ENCODE measurements at places on chromosomes 4 and X.

- DNase-seq: peak; percentile 4
Observed at GRCh38 chr4:102533904-102534303, 32.7 kb downstream of the NFKB1 start.

GRCh38 chr4:146059151-146059550, 116.4 kb upstream of the LSM6 start:
- no peak for DNase-seq

- DNase-seq: no peak
Observed at GRCh38 chrX:73851014-73852009, 288.3 kb downstream of the CHIC1 start.

DNA sequence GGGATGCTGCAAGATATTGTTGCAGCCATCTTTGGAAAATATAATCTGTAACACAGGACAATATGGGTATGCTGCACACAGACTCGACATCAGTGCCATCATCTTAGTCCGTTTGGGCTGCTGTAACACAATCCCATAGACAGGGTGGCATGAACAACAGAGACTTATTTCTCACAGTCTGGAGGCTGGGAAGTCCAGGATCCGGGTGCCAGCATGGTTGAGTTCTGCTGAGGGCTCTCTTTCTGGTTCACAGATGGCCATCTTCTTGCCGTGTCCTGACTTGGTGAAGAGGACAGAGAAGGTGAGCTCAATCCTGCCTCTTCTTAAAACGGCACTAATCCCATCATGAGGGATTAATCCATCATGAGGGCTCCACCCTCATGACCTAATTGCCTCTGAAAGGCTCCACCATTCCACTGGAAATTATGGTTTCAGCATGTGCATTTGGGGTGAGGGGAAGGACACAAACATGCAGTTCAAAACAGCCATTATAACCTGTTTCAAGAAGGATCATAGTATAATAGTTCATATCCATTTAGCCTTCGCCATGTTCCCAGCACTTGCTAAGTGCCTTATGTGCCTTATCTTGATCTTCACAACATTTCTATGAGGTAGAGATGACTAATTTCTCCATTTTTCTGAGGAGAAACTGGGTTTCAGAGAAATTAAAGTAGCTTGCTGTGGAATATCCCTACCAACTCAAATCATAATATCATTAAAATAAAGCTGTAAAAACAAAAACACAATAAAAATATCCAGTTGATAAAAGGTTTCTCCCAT, 27.9 kb upstream of the SPP1 start:
- no peak for DNase-seq

GRCh38 chr4:109113521-109113920, 188.9 kb downstream of the COL25A1 start:
- DNase-seq: no peak

GRCh38 chr4:152038238-152038637, 277.4 kb upstream of the GATB start:
- DNase-seq: no peak

GRCh38 chr4:110618581-110619462, 4.1 kb downstream of the PITX2 start:
- no peak for DNase-seq

DNA sequence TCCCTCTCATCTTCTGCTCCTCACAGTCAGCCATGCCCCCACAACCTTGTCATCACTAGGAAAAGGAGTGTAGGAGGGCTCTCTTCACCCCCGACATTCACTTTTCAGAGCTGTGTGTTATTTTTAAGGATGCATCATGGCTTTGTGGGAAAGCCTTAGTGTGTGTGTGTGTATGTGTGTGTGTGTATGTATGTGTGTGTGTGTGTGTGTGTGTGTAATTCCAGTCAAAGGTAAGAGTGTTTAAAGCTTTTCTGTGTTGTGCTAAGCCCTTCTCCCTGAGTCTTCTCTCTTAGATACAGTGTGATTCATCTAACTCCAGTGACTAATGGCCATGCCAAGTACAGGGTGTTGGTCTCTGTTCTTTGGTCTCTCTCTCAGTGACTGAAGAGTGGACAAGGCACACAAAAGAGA, 76.6 kb downstream of the CHIC2 start:
- DNase-seq: no peak

DNA sequence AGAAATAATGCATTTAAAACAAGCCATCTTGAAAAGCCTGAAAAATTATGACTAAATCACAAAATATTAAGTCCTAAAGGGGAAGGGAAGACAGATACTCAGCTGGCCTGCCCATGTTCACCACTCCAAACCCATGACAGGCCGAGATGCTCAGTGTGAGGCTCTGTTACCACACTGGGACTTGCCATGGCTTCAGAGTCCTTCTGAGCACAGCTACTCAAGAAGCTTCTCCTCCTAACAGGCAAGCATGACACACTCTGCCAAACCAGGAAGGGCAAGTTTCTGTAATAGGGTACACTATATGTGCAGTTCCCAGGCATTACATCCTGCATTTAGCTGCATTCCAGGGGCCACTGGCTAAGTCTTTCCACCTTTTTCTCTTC, 34.0 kb upstream of the CYBB start:
- no peak for DNase-seq

GRCh38 chrX:133440081-133440796, 24.9 kb upstream of the GPC4 start:
- DNase-seq: no peak

DNA sequence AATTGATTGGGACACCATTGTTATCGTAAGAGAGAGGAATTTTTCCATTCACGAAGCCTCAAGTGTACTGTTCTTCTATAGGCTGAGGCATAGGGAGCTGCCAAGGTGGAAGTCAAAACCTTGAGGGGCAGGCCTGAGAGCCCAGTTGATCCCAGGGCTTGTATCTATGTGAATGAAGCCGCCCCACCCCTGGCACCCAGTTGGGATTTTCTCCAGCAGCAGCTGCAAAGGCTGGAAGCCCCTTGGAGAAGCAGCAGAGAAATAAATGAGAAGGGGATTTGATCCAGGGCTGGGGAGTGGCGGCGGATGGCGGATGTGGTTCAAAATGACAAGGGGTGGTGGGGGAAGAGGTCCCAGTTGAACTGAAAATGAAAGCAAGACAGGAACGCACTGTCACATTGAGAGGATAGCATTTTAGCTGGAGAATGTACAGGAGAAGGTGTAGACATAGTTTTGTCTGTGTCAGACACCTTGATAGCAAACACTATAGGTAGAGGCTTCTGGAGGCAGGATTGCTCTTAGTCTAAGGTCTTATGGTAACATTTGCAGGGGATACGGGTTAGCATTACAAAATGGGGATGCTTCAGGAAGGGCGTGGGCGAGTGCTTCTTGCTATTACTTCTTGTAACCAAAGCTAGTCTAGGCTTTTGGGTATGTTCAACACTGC, 32.6 kb downstream of the DOCK11 start:
- DNase-seq: no peak

GRCh38 chr4:73258436-73258685, 237 bp downstream of the ANKRD17 start:
- no peak for DNase-seq

DNA sequence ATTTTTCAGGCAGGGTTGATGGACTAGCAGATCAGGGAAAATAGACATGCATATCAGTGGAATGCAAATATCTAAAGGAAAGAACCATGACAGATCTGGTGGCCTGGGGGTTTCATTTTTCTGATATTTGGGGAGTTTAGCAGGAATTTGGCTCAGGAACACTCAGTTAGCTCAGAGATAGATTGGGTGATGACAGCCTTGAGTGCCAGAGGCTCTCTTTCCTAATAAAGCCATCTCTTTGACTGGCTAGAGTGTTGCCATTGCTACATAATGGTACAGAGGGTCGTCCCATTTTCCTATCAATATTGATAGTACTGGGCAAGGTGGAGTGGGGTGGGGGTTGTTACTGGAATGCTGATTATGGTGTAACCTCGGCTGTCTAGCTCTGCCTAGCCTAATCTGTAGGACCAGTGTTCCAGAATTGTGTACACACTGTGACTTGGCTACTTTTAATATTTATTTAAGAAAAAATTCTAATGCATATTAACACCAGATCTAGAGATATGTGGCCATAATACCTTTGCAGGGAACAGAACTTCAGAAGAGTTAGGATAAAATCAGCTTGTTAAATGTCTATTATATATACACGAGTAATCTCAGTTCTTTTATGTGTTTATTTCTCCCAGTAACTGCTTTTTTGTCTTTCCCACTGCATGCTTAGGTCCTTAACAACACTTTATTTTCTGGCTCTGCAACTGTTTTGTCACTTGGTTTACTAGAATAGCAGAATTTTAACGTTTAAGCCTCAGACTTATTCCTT, 145.0 kb upstream of the SPOCK3 start:
- DNase-seq: no peak

DNA sequence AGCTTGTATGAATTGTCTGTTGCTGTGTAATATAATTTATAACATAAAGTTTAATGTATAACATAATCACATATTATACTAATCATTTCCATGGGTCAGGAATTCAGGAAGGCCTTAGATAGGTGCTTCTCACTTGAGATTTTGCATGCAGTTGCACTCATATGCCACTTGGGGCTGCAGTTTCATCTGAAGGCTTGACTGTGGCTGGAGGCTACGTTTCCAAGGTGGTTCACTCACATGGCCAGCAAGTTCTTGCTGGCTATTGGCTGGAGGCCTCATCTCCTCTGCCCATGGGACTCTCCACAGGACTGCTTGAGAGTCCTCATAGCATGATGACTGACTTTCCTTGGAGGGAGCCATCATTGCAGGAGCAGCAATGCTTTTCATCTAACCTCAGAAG, 53.4 kb upstream of the STX18 start:
- DNase-seq: no peak

DNA sequence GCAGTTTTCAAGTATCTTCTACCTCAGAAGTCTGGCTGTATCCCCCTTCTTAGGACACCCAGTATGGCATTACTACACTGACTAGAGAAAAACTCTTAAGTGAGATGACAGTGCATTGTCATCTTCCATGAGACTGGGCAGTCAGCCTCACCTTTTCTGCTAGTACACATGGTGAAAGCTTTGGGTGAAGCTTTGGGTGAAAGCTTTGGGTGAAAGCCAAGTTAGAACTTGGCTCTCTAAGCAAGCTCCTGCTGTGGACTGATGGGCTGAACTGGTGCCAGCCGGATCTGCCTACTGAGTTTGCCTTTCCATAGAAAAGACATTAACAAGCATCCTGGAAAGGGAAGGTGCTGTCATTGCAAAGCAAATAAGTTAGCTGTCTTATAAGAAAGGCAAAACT, 8.8 kb downstream of the EPHA5 start:
- DNase-seq: no peak

DNA sequence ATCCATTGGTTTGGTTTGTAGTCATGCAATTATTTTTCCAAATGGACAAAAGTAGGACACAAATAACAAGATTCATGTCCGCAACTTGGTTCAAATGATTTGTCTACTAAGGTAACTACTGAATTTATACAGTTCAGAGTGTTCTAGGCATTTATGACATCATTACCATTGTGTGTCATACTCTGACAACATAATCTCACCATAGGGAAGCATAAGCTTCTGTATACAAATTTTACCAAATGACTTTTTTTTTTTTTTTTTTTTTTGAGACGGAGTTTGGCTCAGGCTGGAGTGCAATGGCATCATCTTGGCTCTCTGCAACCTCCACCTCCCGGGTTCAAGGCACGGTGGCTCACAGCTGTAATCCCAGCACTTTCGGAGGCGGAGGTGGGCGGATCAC, at the start of gene CXorf66:
TSS of gene CXorf66 (minus strand) at position 101 of the 400 bp plus-strand sequence. CDS start at position 76, 25 bp downstream.
- DNase-seq: no peak

- no peak for DNase-seq
Observed at GRCh38 chrX:54452920-54453319, 12.7 kb downstream of the TSR2 start.

- DNase-seq: no peak
Observed at GRCh38 chr4:81990211-81990610, 383.6 kb downstream of the HNRNPD start.

DNA sequence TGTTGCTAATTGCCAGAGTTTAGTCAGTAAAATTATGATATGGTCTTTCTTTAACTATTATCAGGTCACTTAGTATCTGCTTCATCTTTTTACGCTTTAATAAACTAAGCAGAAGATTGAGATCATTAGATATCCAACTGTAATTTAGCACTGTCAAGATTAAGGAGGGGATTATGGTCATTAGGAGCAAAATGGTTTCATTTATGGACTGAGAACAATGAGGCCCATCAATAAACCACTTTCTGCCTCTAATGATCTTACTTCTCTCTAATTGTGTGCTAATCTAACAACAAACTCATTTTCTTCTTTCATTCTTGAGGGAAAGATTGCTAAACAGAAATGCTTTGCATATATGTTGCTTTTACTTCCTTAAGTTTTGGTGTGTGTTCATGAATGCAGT, 340.4 kb downstream of the RPA4 start:
- DNase-seq: no peak

- DNase-seq: no peak
Observed at GRCh38 chrX:151397741-151398070, 700 bp downstream of the VMA21 start.

- no peak for DNase-seq
Observed at GRCh38 chr4:4496592-4497372, 45.1 kb downstream of the STX18 start.

GRCh38 chrX:24833695-24834094, 140.0 kb downstream of the POLA1 start:
- no peak for DNase-seq

- DNase-seq: no peak
Observed at GRCh38 chrX:109902665-109903064, 100.2 kb upstream of the TMEM164 start.

DNA sequence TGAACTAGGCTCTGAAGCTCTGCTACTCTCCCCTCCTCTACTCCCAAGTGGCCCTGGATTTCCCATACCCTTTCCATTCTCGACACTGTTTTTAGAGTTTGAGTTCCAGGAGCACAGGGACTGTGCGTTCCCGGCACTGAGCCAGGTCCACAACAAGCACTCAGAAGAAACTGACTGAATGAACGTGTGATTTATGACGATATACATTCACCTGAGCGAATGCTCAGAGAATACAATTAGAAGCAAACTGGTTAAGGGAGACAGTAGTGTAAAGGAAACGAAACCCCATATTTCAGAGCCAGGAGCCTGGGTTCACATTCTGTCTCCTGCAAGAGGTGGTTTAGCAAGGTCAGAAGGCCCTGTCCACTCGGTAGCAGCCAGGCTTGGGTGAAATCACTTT, 1.4 kb upstream of the KIAA0232 start:
- DNase-seq: no peak

DNA sequence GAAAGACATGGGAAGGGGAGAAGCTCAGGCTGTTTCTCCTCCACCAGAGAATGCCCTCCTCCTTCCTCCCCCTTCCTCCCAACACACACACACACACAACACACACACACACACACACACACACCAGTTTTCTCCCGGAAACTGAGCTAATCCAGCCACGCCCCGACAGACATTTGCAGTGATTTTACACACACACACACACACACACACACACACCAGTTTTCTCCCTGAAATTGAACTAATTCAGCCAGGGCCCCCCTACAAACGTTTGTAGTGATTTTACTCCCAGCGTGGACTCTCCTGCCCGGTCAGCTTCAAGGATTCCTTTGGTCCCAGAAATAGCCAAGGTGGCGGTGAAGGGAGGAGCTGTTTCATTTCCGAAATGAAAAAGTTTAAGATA, 32.9 kb upstream of the STX18 start:
- DNase-seq: no peak

DNA sequence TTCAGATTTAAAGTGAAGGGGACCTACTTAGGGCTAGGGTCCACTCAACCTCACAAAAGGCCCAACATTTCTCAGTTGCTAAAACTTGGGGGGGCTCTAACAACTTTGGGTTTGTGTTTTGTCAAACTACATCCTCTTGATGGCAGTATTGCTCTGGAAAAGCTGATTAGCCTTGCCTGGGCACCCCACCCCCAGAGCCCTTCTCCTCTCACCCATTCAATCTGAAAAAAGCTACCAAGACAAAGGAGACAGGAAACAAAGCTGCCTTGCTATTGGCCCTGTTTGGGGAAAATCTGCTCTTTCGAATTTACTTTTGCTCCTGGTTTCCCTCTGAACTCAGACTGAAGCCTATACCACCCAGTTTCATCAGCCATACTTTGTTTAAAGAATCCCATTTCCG, 195.2 kb upstream of the STK26 start:
- peak; percentile 6 for DNase-seq

Measured in NCI-H1436 (cell line).